NCI-H524 treated with DMSO at 0.1 percent for 48 hours (cell line): ENCODE measurements at places on chromosomes 11 and 22.

DNA sequence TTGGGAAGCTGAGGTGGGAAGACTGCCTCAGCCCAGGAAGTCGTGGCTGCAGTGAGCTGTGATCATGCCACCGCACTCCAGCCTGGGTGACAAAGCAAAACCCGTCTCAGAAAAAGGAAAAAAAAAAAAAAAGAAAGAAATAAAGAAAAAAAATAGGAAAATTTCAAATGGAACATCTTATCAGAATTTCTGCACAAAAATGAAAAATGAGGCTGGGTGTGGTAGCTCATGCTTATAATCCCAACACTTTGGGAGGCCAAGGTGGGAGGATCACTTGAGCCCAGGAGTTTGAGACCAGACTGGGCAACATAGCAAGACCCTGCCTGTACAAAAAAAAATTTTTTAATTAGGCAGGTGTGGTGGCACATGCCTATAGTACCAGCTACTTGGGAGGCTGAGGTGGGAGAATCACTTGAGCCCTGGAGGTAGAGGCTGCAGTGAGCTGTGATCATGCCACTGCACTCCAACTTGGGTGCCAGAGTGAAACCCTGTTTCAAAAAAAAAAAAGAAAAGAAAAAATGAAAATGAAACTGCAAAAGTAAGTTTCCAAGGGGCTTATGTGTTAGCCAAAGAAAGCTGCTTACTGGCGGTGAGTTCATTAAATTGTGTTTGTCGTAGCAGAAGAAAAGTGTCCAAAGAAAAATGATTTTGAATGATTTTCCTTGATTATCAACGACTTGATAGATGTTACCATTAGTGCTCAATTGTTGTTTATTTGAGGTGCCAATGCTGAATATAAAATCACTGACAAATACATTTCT lies 7.5 kb upstream of the CRKL start:
- no peak for DNase-seq

GRCh38 chr22:37032535-37033460 lies 13.3 kb downstream of the MPST start:
- no peak for DNase-seq

DNA sequence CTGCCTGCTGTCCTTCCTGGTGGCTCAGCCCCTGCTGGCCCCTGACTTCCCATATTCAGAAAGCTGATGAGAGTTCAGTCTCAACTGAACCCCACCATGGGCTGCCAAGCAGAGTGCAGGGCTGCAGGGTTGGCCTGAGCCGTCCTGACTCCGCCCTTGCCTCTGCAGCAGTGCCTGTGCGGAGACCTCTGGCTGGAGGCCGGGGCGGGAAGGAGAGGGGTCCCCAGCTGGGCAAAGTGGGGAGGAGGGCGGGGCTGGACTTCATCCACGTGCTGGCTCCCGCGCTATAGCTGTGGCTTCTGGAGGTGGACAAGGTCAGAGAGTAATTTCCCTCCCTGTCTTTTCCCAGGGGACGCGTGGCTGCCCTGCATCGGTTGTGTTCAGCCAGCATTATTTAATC lies 13.6 kb downstream of the GLB1L3 start:
- no peak for DNase-seq

DNA sequence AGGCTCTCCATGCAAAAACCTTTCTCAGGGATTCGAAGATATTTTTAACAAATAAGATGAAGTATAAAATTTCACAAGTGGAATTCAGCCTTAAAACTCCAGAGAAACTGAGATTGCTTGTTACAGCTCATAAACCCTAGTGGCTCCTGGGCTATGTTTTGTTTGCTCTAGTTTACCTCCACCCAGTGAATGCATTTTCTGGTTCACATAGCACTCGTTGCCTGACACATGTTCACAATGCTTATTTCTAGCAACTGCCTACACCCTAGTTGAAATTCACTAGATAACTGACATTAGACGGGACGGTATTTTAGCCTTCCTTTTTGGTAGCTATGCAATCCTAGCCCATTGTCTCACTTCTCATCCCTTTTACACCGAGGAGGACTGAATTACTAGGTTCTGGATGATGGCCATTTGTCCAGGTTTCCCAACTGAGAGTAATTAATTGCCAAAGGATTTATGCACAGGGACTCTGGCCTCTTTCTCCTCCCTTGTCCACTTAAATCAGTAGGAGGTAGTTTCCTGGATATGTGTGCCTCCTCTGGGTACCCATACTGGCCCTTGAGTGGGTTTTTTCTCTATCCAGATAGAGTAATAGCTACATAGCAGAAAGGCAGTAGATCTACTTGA lies 951.6 kb downstream of the DLG2 start:
- DNase-seq, result no peak

- no peak for DNase-seq
Observed at GRCh38 chr11:126153972-126154371, 57.5 kb downstream of the RPUSD4 start.

DNA sequence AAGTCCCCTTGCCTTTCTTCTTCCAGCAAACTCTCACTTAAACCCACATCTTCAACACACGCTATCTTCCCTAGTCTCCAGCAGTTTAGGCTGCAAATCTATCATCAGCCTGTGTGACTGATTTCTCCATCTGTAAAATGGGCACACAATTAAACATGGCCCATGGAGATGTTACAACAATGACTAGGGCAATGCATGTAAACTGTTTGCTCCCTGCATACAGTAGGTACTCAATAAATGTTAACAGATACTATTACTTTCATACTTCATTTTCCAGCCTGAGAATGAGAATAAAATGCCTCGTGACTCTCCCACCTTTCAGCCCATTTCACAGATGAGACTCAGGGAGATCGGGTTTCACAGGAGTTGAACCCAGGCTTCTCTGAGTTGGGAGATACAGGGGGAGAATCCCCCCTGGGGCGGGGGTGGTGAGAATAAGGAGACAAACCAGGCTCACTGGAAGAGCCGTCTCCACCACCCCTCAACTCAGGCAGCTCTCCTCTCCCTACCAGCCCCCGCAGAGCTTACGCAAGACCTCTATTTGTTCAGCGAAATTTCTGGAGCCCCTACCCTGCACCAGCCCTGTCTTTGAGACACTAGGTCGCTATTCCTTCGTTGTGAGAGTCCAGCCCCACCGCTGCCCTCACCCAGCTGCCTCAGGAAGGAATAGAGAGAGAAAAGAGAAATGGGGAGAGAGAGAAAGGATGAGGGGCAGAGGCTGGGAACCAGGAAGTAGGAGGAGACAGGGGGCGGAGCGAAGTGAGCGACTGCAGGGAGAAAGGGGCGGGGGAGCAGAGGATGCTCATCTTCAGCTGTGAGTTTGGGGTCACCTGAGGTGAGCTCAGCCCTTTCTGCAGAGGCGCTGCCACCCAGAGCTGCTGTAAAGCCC lies 42.1 kb upstream of the KLHL35 start:
- no peak for DNase-seq

DNA sequence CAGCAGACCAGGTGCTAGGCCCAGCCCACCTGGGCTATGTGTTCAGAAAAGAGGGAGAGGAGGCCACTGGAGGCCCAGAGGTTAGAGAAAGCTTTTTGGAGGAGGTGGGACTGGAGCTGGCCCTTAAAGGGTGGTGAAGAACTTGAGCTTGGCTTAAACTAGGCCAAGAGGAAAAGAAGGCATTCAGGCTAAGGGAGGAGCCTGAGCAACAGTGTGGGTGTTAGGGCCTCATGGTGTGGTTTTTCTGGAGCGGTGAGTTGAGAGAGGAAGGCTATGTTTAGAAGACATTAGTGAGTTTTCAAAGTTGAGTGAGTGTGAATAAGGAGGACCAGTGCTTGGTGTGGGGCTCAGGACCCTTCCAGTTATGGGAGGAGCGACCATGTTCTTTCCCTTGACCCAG lies 6.2 kb downstream of the TAF6L start:
- DNase-seq, result no peak

GRCh38 chr11:92643827-92644226 lies 325.6 kb upstream of the MTNR1B start:
- DNase-seq, result no peak

- DNase-seq, result no peak
Observed at GRCh38 chr22:33883561-33883960, 36.7 kb downstream of the LARGE1 start.

- DNase-seq, result no peak
Observed at GRCh38 chr11:11894486-11894885, 52.7 kb downstream of the USP47 start.

GRCh38 chr11:45423475-45424120 lies 137.5 kb upstream of the SYT13 start:
- no peak for DNase-seq

DNA sequence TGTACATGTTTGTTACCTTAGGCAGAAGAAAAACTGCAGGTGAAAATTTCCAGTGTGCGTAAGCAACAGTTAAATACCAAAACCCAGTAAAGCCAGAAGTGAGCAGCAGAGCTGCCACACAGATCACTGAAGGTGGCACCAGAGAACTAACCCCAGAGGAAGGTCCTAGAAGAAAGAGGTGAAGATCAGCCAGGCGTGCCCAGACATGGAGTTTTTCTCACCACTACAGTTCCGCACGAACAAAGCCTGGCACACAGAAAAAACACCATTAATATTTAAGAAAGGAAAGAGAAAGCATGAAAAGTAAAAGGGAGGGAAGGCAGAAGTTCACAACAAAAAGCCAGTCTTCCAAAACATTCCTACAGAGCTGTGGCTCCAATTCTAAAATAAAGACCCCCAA lies 60.7 kb downstream of the STK33 start:
- DNase-seq, result no peak

- no peak for DNase-seq
Observed at GRCh38 chr11:115958089-115959000, 454.1 kb upstream of the CADM1 start.

- DNase-seq, result no peak
Observed at GRCh38 chr11:95545116-95545875, 244.3 kb downstream of the FAM76B start.

GRCh38 chr22:23047742-23048141 lies 22.6 kb upstream of the GNAZ start:
- DNase-seq, result no peak

DNA sequence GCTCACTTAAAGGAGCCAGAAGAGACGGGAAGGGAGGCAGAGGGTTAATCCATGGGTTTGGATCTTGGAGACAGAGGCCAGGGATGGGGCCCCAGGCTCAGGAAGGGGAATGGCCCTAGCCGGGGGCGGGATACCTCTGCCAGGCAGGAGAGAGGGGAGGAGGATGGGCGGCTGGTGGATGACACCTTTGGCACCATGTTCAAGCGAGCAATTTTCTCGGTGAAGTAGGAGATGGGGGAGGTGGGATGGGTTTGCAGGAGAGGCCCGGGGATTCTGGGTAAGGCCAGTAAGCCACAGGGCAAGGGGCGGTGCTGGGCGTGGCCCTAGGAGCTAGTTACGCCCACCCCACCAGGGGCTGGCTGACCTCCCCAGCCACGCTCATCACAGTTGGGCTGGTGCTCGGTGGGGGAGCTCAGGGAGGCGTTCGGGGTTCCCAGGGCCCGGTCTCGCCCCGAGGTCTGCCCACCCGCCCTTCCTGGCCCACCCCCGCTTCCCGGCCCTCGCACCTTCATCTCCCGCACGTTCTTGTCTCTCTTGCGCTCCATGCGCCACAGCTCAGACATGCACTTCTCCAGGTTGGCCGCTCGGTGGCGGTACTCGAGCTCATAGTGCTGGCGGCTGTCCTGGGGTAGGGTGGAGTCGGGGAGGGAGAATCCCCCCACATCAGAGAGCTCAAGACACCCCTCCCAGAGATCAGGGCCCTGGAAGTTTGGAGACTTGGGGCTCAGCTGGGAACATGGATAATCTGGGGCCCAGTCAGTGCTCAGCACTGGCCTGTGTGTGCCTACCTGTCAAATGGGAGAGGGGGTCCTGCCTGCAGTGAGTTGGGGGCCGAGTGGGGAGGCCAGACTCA lies 12.7 kb downstream of the BAIAP2L2 start:
- no peak for DNase-seq

- DNase-seq, result no peak
Observed at GRCh38 chr11:44630511-44631210, 65.2 kb downstream of the CD82 start.

- no peak for DNase-seq
Observed at GRCh38 chr22:40076702-40077645, 82.2 kb downstream of the FAM83F start.

DNA sequence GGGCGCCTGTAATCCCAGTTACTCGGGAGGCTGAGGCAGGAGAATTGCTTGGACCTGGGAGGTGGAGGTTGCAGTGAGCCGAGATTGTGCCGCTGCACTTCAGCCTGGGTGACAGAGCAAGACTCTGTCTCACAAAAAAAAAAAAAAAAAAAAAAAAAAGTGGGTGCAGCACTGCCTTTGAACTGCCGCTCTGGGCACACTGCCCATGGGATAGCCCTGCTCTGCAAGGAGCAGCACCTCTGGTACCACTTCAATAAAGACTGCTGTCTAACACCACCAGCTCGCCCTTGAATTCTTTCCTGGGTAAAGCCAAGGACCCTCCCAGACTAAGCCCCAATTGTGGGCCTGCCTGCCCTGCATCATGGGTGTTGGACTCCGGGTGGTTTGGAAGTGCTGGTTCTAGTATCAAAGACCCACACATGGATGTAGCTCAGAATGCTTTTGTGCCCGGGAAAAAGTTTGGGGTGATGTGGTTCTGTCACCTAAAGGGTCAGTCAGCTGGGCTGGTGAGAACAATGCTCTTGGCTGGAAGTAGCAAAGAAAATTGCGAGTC lies 444.3 kb downstream of the TBC1D22A start:
- no peak for DNase-seq

DNA sequence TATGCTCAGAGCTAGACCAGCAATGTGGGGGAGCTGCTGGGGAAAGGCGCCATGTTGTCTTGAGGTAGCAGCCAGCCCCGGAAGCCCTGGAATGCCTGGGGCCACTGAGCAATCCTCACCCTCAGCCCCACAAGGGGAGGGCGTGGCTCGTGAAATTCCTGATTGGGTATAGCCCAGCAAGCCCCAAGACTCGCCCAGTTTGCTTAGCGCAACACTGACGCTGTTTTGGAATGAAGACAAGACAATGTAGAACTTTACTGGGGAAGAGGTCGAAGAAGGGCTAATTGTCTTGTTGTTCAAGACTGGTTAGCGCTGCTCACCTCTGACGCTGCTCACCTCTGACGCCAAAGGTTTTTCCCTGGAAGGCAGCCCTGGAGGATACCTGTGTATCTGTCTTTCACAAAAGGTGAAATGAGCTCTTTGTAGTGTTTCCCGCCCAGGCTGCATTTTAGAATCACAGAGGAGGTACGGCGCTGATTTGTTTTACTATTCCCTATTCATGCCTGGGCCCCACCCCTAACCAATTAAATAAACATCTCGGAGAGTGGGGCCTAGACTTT lies 47.6 kb downstream of the ST3GAL4 start:
- no peak for DNase-seq

GRCh38 chr11:1835671-1836010 lies 851 bp downstream of the SYT8 start:
- DNase-seq, result no peak

DNA sequence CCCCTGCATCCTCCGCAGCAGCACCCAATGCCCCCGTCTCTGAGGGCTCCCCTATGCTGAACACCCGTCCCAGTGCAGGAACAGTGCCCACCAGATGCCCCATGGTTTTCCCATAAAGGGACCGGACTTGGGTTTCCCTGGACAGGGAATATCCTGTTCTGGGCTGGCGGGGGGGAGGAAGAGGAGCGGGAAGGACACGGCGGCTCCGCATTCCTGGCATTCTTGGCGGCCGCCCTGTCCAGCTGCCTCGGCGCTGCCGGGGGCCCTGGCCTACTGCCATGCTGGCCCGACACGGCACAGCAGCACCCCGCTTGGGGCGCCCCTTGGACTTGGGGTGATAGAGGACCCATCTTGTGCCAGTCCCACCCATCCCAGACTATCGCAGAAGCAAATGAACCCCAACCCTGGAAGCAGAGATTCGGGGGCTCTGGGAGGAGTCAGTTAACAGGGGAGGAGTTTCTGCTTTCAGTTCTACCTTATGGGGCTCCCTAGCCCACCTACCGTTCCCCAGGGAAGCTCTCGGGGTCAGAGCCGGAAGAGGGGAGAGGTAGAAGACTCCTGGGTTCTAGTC lies 23.7 kb upstream of the CBX7 start:
- no peak for DNase-seq

- no peak for DNase-seq
Observed at GRCh38 chr22:39739338-39740027, 154.1 kb downstream of the ENTHD1 start.
